CD4-positive, alpha-beta T cell treated with Interferon alpha-2 for 1 hour (primary cell): ENCODE measurements at places on chromosomes 7 and 10.

DNA sequence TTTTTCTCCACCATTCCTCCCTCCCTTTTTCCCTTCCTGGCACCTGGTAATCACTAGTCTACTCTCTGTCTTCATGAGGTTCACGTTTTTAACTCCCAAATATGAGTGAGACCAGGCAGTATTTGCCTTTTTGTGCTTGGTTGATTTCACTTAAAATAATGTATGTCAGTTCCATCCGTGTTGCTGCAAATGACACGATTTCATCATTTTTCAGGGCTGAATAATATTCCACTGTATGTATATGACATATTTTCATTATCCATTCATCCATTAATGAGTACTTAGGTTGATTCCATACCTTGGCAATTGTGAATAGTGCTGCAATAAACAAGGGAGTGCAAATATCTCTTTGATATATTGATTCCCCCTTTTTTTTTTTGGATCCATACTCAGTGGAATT is 25.8 kb downstream of the GALNT17 start:
- no peak for DNase-seq

- DNase-seq = no peak
Measured at GRCh38 chr10:119849031-119849789, 23.4 kb downstream of the MCMBP start.

GRCh38 chr10:52048051-52048450 is 266.0 kb upstream of the DKK1 start:
- no peak for DNase-seq

GRCh38 chr7:156234192-156234591 is 406.4 kb upstream of the RNF32 start:
- DNase-seq = no peak

DNA sequence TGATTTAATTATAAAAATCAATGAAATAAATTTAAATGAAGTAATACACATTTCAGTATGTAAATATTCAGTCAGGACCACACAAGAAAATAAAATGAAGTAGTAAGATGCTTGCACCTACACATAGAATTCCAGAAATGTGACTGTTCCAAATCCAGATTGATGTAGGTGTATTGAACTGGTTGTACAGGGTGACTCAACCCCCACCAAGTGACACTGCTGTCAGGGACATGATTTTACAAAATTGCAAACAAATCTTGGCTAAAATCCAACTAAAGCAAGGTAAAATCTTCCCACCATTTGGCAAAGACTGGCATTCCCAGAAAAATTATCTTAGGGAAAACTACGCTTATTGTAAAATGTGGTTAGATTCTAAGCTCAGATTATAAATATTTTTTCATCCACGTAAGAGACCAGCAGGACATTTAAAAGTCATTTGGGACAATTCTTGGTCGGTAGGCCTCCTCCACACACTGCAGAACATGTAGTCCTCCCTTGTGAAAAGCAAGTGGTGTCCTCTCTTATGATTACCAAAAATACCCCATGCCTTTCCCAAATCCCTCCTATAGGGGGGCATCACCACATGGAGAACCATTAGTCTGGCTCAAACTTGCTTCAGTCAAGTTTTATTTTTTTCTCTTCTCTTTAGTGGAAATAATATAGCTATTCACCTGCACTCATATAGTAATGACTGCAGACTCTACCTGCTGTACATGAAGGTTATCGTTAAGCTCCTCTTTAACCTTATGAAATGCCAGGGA is 287.1 kb upstream of the SMIM30 start:
- DNase-seq = no peak
